ENCODE measurements at places on chromosomes 1 and 21.

DNA sequence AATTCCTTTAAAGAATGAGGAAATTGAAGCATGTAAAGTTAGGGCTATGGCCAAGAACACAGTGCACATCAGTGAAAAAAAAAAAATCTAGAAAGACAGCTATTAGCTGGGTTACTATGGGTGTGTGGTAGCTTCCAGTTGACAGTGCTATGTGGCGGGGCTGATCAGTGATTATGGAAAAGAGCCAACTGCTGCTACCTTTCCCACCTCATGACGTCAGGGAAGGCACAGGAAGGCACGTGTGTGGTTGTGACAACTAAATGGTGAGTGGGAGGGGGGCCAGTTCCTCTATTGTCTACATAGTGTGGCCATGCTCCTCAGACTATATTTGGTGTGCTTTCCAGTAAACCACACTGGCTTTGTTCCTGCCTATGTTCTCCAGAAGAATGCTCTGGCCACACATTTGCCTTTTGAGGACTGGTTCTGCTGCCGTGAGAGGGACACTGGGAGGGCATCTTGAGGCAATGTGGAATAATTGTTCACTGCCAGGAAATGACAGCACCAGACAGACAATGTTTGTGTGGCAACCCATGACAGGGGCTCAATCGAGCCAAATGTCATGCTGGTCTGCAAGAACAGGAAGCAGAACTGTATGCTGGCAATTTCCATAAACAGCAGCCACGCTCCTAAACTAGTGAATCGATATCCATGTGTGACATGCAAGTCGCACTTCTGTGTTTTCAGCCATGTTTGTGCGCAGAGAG, 3.0 kb upstream of the SDE2 start:
- DNase-seq, result peak; percentile 75

DNA sequence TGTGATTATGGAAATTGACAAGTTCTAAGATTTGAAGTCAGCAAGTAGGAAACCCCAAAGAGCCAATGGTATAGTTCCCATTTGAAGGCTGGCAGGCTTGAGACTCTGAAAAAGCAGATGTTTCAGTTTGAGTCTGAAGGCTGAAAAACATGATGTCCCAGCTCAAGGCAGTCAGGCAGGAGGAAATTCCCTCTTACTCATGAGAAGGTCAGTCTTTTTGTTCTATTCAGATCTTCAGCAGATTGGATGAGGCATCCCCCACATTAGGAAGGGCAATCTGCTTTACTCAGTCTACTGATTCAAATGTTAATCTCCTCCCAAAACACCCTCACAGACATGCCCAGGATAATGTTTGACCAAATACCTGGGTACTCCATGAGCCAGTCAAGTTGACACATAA, 372.5 kb upstream of the ST6GALNAC5 start:
- DNase-seq, result no peak

DNA sequence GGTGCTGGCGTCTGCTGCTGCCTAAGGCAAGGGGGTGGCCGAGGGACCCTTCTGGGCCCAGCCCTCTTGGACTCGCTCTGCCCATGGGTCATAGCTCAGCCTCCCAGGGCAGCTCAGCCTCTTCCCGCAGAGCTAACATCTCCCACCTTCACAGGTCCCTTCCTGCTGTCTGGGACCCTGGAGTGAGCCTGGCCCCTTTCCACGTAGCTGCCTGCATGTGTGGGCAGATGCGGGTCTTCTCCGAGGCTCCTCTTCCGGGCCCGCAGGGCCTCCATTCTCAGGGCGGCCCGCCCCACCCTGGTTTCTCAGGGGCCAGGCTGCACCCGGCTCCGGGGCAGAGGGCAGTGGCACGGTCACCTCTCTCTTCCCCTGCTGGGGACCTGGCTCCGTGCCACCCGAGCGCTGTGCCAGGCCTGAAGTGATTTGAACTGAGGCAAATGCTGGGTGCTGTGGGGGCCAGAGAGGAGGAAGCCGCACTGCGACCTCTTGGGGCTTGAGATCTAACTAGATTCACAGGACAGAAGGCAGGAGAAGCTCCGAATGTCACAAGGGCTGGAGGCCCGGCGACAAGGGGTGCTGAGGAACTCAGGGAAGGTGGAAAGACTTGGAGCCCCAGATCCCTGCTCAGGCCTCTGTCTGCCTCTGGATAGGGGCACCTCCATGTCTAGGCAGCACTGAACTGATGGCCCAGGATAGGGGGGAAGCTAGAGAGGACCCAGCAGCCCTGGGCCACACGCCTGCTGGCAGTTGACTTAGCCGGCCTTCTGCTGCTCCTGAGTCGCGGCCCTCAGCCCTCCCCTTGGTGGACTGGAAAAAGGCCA, 40.7 kb downstream of the COQ8A start:
- DNase-seq, result peak; percentile 56

DNA sequence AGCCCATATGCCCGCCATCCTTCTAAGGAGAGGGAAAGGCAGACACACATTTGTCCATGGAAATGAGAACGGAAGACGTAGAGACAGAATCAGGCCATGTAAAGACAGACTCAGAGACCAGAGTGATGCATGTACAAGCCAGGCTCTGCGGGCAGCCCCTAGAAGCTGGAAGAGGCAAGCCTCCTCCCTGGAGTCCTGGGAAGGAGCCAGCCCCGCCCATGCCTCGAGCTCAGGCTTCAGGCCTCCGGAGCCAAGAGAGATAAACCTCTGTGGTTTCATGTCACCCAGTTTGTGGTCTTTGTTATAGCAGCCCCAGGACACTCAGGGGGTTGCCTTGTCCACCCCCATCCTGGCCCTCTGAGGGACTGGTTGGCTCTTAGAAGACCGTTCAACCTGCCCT, 11.6 kb downstream of the PDE9A start:
- no peak for DNase-seq

- peak; percentile 77 for DNase-seq
These were observed 21.8 kb downstream of the EXOC8 start for GRCh38 chr1:231315887-231316286.

DNA sequence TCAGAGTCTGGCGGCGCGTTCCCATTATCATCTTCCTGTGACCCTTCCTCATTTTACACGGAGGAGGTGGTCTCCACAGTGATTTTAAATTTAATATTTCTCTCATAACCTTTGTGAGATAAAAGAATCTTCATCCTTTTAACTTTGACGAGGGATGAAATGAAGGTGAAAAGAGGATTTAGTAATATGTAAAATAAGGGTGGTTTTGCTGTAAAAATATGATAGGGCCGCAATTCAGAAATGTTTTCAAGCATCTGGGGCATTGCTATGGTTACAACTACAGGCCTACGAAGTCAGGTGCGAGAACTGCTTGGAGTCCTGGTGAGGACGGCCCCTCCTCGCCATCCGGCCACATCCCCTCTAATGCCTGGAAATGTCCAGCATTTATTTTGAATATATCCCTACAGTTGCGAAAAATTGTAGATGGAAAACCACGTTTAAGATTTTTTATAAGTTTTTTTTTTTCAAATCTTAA, 422 bp upstream of the RSBN1 start:
- DNase-seq, result no peak

- DNase-seq, result no peak
These were observed 57.7 kb downstream of the SPATA6 start for GRCh38 chr1:48414264-48414663.

GRCh38 chr1:168585937-168586336, 9.5 kb downstream of the XCL1 start:
- DNase-seq, result no peak

DNA sequence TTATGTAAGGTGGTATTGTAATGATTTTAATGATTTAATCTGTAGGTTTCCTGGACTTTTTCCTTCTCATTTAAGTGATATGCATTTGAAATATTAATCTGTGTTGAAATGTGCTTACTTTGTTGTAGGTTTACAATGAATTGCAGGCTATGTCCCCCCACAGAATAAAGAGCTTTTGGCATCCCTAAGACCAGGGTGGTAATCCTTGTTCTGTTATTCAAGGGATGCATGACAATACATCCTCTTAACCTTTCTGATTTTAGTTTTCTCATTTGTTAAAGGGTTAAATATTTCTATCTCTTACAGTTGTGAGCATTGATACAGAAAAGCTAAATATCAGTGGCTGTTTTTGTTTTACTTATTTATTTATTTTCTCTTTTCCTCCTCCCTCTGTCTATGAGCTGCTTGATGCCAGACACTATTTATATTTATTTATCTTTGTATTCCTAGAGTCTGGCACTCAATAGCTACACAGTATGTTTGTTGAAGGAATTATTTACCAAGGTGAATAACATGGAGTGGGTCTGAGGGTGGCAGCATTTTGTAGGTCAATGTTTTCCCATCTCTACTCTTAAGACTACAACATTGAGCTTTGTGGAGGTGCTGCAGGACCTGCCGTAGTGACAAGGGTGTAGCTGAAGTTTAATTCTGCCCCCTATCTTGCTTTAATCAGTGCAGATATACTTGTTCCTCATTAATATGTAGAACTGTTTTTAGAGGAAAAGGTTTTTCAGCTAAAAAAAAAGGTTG, 19.9 kb upstream of the ADGRL2 start:
- no peak for DNase-seq

GRCh38 chr1:111275079-111275478, 15.6 kb upstream of the CHIA start:
- DNase-seq, result peak; percentile 72

DNA sequence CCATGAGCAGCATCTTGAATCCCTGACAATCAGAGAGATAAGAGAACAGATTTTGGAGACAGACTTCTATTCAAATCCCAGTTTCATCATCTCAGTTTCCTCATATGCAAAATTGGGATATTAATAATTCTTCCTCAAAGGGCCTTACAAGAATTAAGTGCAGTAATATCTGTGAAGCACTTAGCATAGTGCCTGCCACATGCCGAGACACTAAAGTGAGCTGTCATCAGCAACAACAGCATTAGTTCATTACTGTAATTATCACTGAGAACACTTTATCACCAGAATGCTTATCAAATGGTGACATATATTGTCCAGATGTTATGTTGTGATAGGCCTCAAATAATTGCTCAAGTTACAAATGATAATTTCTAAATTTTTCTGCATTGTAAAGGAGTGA, 922 bp upstream of the FCRLB start:
- no peak for DNase-seq

DNA sequence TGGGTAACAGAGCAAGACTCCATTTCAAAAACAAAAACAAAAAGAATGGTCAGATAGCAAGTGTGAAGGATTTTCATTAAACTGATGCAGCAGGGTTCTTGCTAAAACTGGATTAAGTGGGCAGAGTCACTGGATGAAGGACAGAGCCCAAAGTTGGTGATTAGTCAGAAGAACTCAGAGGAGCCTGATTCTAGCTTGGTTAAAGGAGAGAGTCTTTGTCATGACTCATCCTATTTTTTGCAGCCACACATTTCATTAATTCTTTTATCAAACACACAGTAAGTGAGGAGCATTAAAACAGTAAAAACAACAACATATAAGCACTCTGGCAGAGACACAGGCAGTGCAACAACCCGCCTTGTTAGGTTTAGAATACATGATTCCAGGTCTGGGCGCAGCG, 56.0 kb upstream of the EDARADD start:
- no peak for DNase-seq

- no peak for DNase-seq
These were observed 109.1 kb downstream of the OLFML2B start for GRCh38 chr1:161914595-161914994.

DNA sequence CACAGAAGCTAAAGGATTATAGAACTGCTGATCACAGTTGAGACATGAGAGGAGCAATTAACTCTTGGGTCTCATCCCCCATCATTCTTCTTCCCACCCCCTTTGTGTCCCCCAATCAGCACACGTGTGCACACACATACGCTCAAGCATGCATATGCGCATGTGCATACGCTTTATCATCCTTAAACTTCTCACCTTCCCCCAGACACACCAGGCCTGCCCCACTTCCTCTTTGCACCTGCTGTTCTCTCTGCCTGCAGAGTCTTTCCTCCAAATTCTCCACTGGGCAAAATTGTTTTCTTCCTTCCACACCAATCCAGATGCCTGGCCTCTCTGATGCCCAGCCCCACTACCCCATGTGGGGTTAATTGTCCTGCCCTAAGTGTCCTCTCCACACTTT, 13.0 kb upstream of the KCND3 start:
- DNase-seq, result no peak

DNA sequence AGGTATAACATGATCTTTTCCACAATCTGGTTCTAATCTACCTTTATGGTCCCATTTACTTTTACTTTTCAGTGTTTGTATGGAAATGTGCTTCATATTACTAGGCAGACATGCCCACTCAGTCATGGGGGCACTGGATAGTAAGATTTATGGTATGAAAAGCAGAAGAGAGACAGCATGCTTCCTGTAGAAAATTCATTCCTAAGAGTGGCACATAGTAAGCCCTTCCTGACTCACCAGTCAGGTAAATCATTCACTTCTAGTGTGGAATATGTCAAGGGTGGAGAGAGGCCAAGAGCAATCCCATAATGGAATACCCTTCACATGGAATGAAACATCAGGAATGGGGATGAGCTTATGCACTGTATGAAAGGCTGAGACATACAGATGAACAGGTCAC, 49.5 kb upstream of the BCL10 start:
- no peak for DNase-seq

DNA sequence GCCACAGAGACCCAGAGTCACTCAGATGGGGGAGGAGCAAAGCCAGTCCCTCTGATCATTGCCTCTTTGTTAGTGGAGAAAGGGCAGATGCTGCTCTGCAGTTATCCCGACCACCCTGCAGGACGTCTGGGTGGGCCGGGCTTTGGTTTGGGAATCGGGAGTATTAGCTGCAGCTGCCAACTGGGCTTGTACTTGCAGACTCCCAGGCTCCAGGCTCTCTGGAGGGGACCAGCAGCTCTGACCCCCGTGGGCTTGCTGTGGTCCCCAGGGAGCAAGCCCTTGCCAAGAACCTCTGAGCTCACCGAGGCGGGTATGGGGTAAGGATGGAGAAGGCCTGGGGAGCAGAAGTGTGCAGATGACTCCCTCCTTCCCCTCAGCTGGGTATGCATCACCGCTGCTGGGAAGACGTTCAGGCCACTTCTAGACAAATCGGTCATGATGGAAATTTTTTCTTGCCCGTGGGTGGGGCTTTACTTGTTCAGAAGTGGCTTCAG, 21.6 kb downstream of the MAPKAPK2 start:
- peak; percentile 72 for DNase-seq

GRCh38 chr1:161179698-161180097, 2.4 kb upstream of the B4GALT3 start:
- DNase-seq, result peak; percentile 50

GRCh38 chr1:201838381-201838780, 9.4 kb downstream of the IPO9 start:
- no peak for DNase-seq

GRCh38 chr1:66840929-66841328, 39.9 kb upstream of the INSL5 start:
- no peak for DNase-seq

- DNase-seq, result no peak
These were observed 771 bp downstream of the PACC1 start for GRCh38 chr1:212413902-212414327.

- DNase-seq, result no peak
These were observed 52.6 kb downstream of the GNG12 start for GRCh38 chr1:67780637-67781036.

DNA sequence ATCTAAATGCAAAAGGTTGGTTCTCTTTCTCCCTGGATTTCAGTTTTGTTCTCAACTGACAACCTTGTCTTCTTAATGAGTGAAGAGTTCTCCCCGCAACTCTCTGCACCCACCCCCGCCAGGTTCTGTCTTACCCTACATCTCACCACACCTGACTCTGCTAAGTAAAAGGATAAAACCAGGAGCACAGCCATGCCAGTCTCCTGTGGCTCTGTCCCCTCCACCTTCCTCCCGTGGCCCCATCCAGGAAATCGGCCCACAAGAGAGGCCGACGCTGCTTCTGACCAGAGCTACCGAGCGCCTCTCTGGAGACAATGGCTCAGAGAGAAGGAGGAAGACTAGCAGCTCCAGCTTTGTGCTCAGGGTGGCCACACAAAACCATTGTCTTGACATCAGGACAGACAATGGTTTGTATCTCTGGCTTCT, 72.2 kb downstream of the PLEKHA6 start:
- no peak for DNase-seq

Data from activated effector memory CD4-positive, alpha-beta T cell treated with anti-CD3 and anti-CD28 coated beads, Interleukin-2, amount 50 U/mL, for 16 hours (primary cell).